ENCODE measurements at places on chromosomes 5 and 9.

GRCh38 chr9:73294336-73294735 lies 142.7 kb downstream of the ANXA1 start:
- DNase-seq = no peak
- no peak overlapping the region for H3K27ac ChIP-seq
- no peaks in the 10 kb centered on the region for H3K27me3 ChIP-seq
- no peaks in the 10 kb centered on the region for H3K36me3 ChIP-seq
- no peaks in the 10 kb centered on the region for H3K4me1 ChIP-seq
- no peak overlapping the region for H3K4me3 ChIP-seq

- no peak overlapping the region for H3K27ac ChIP-seq
- H3K4me3 ChIP-seq = no peak overlapping the region
- no peaks in the 10 kb centered on the region for H3K27me3 ChIP-seq
- DNase-seq = no peak
- H3K4me1 ChIP-seq = no peaks in the 10 kb centered on the region
Measured at GRCh38 chr9:134591082-134591571, 50.5 kb upstream of the COL5A1 start.

DNA sequence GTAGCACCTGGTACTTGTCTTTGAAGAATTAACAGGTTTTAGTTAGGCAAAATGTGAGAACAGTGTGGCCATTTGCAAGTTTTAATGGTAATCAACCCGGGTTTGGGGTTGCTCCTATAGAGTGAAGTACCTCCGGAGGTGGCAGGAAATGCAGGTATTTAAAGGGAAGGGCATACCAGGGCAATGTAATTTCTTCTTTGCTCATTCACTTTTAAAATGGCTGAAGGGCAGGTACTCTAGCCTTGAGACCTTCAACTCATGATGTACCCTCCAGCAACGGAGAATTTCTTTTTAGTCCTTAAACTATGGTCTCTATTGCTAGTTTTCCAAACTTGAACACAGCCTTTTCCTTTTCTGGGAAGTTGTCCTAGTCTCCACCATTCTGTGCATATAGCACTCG lies 1.3 kb upstream of the HSPA4 start:
- no peaks in the 10 kb centered on the region for H3K27me3 ChIP-seq
- H3K4me1 ChIP-seq = peaks cover 10% of the 10 kb centered on the region
- H3K27ac ChIP-seq = peak overlapping the region; percentile 99
- H3K4me3 ChIP-seq = peak overlapping the region; percentile 96

DNA sequence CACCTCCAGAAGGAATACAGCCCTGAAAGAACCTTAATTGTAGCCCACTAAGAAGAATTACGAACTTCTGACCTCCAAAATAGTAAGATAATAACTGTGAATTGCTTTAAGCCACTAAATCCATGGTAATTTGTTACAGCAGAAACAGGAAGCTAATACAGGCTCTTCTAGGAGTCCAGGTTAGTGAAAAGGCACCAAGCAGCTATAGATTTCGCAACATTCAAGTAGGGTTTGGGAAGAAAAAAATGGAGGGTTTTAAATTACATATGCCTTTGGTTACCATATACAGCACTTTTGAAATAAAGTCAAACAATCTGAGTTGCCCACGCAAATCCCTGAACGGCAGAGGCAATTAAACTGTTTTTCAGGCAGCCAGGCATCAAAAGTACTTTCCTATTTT lies 1.7 kb upstream of the ACTL7A start:
- H3K27ac ChIP-seq = no peak overlapping the region
- no peaks in the 10 kb centered on the region for H3K27me3 ChIP-seq
- no peaks in the 10 kb centered on the region for H3K36me3 ChIP-seq
- no peak for DNase-seq
- H3K4me1 ChIP-seq = no peaks in the 10 kb centered on the region
